Naive B cell (primary cell): ENCODE measurements at places on chromosomes 6 and 20. TPM values are rescaled to one million over a fixed set of nuclear protein-coding genes. Genes with fewer than 3 reads are reported as not detected.

RAB44 gene
- not detected for polyA plus RNA-seq

ID4 gene
- polyA plus RNA-seq = not detected

MARCKS gene
- polyA plus RNA-seq = 7.9 TPM

SLC13A3 gene
- polyA plus RNA-seq = 0.53 TPM

OLIG3 gene
- polyA plus RNA-seq = not detected

DNA sequence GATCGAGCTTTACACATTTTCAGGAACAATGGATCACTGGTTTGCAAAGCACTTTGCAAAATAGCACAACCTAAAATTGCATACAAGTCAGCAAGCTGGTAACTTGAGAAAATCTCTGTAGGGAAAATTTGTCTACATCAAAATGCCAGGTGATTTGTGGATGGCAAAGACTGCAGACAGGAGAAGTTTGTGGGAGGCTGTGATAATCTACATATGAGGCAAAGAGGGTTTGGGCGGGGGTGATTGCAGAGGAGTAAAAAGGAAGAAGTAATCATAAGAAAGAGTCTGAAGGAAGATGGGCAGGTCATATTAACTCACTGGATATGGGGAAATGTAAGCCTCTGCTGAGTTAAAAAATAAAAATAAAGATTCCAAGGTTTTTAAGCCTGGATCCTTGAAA, 166.3 kb upstream of the STXBP5 start:
- no peak for DNase-seq

- DNase-seq = peak; percentile 0
Measured at GRCh38 chr20:13458860-13459451, 179.8 kb downstream of the TASP1 start.

- no peak for DNase-seq
Measured at GRCh38 chr20:25088267-25088666, 6.3 kb upstream of the VSX1 start.

DNA sequence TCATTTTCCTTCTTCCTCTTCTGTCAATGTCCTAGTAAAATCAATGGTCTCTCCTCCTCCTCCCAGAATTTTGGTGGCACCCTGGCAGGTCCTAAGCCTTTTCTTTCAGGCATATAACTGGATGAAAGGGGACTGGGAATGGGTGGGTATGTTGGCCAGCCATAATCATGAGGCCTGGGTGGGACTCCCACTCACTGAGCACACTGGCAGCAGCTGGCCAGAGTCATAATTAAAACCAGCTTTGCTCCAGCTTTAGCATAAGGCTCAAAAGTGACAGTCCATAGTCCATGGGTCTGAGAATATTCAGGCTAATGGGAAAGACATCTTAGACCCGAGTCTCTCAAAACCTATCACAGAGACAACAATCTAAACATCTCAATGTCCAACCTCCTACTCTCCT, 190.0 kb upstream of the BTBD3 start:
- DNase-seq = no peak

DNA sequence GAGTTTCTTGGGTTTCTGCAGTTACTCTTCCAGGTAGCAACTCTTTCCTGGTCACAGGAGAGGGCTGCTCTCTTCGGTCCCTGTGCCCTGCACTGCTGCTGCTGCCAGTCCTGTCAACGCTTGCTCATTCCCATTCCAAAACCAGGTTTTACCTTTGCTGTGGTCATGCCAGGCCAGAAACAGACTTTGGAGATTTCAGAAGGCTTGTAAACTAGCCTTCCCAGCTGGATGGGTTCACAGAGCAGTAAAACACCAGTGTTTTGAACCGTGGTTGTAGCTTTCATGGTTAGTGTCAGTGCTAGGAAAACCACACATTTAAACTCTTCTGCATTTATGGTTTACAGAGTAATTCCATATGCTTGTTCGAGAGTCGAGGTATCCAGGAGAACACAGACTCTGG, 16.2 kb downstream of the ARFGEF2 start:
- no peak for DNase-seq

GRCh38 chr6:116115781-116116180, 10.2 kb downstream of the COL10A1 start:
- DNase-seq = no peak

DNA sequence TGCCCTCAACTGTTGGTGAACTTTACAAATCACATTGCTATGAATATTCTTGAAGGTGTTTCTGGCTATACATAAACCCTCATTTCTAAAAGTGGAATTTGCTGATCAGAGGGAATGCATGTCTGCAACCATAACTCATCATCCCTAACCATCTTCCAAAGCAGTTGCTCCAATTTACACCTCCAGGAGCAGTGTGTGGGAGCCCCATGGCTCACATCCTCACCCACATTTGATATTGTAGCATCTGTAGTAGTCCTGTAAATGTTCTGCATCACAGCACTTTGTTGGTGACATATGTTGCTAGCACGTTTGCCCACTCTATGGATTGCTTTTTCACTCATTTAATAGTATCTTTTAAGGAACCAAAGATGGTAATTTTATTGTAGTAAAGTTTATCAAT, 183.8 kb upstream of the SMLR1 start:
- DNase-seq = no peak

- DNase-seq = no peak
Measured at GRCh38 chr6:36627801-36628246, 33.7 kb downstream of the SRSF3 start.

GRCh38 chr6:128290221-128290620, 230.2 kb downstream of the PTPRK start:
- DNase-seq = no peak

GRCh38 chr6:95805699-95806098, 210.1 kb upstream of the FUT9 start:
- DNase-seq = no peak

GRCh38 chr6:23526526-23526925, 599.5 kb upstream of the NRSN1 start:
- no peak for DNase-seq

- no peak for DNase-seq
Measured at GRCh38 chr20:1621316-1621715, 1.5 kb upstream of the SIRPB1 start.

GRCh38 chr6:55818482-55818881, 56.9 kb downstream of the BMP5 start:
- DNase-seq = no peak

- peak; percentile 38 for DNase-seq
Measured at GRCh38 chr6:43771210-43771857, 1.3 kb downstream of the VEGFA start.

GRCh38 chr20:9300534-9300933, 213.9 kb upstream of the LAMP5 start:
- no peak for DNase-seq

DNA sequence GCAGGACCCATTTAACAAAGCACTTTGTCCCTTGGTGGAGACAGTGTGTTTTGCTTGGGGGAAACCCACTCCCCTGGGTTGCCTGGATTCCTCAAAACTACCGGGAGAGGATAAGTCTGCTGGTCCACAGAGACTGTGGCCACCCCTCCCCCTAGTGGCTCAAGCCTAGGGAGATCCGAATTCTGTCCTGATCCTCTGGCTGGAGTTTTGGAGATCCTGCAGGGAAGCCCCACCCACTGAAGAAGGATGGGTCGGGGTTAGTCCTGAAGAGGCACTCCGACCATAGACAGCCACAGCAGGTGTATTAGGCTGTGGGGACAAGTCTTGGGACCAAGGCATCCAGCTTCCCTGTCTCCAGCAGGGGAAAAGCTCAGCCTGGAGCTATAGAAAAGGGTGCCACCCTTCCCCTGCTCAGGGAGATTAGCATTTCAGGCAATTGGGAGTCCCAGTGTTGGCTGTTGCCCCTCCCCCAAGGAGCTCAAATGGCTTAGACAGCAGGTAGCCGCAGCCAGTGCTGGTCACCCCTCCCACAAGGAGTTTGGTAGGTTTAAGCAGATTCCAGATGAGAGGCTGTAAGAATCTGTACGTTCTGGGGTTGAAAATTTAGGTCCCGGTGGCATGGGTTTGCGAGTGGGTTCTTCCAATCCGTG, 750.0 kb downstream of the TBC1D32 start:
- no peak for DNase-seq
